ENCODE measurements at places on chromosomes 7 and 10.
A peak's percentile ranks its signal among the peaks of the same experiment; 100 is the strongest.

GRCh38 chr7:28383975-28384374 is 28.3 kb upstream of the CREB5 start:
- DNase-seq: no peak

DNA sequence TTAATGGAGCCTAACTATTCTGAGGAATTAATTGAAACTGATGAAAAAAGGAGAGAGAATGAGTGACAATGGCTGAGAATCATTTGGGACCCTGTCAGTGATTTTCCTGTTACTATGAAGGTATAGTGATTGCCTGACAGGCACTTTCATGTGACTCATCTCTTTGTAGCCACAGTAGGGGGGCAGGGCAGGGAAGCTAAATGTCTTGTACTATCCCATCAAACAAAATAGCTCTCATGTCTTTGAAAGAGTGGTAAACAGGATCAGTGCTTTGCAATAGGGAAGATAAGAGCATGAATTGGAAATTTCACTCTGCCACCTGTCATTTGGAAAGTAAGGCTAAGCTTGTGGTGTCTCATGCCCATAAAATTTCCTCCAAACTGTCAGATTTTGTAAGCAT is 94.5 kb upstream of the GSDME start:
- DNase-seq: no peak

GRCh38 chr10:110643035-110643652 is 992 bp upstream of the RBM20 start:
- no peak for DNase-seq

GRCh38 chr7:47047384-47047783 is 534.5 kb downstream of the TNS3 start:
- DNase-seq: no peak

DNA sequence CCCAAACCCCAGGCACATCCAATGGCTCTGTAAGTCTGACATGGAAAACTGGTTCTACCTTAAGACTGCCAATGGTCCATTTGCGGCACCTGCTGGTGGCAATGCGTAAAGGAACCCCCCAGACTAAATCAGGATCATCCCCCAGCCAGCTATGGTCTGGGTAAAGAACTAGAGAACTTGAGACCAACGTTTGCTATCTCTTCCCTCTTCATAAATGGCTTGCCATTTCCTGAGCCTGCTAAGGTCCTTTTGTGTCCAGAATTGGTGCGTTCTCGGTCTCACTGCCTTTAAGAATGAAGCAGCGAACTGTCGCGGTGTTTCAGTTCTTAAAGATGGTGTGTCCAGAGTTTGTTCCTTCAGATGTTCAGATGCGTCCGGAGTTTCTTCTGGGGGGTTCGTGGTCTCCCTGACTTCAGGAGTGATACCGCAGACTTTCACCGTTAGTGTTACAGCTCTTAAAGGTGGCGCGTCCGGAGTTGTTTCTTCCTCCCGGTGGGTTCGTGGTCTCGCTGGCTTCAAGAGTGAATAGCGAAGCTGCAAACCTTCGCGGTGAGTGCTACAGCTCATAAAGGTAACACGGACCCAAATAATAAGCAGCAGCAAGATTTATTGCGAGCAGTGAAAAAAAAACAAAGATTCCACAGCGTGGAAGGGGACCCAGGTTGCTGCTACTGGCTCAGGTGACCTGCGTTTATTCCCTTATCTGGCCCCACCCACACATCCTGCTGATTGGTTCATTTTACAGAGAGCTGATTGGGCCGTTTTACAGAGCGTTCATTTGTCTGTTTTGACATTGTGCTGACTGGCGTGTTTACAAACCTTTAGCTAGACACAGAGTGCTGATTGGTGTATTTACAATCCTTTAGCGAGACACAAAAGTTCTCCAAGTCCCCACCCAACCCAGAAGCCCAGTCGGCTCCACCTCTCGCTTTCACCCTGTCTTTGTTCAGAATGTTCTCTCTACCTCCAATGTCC is 95.4 kb downstream of the ELMO1 start:
- no peak for DNase-seq

DNA sequence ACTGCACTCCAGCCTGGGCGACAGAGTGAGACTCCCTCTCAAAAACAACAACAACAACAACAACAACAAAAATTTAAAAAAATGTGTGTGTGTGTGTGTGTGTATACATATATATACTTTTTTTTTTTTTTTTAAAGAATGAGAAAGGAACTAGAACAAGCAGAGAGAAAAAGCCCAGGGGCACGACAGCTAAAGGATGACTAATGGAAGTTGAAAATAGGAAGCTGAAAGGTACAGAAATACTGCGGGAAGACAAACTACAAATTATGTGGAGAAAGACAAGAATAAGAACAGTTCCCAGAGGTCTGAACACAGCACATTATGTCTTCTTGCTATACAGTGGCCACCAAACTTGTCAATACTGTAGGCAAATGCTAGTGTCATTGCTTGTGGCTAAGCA is 141.9 kb upstream of the PRSS1 start:
- DNase-seq: no peak

GRCh38 chr10:95408983-95409873 is 118.4 kb upstream of the PDLIM1 start:
- DNase-seq: no peak

GRCh38 chr10:121589553-121589952 is 8.7 kb downstream of the FGFR2 start:
- no peak for DNase-seq

GRCh38 chr10:15267496-15267895 is 99.0 kb upstream of the NMT2 start:
- DNase-seq: peak; percentile 69

GRCh38 chr10:12588091-12588860 is 238.9 kb downstream of the CAMK1D start:
- no peak for DNase-seq

DNA sequence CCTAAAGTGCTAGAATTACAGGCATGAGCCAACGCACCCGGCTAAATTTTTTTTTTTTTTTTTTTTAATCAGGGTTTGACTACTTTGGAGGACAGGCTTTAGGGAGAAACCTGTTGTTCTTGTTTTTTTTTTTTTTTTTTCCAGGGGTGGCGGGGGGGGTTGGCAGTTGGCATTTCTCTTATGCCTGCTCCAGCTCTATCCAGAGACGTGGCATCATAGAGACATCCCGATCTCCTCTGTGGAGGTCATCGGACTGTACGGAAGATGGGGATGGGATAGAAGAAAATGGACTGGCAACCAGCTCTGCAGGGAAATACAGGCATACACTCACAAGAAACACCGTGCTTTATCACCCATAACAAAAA is 130.8 kb downstream of the PRPF18 start:
- no peak for DNase-seq
